ENCODE measurements at places on chromosomes 2 and 18.

DNA sequence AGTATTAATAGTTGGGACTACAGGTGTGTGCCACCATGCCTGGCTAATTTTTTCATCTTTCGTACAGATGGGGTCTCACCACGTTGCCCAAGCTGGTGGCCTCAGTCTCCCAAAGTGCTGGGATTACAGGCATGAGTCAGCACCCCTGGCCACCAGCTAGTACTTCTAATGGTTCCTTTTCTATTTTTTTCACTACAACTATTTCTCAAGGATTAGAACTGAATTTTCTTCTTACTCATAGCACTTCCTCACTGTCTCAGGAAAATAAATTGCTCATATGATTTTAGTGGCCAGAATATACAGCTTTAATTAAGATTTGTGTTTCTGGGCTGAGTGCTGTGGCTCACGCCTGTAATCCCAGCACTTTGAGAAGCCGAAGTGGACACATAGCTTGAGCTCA lies 43.2 kb upstream of the SOS1 start:
- DNase-seq = no peak

GRCh38 chr18:50967714-50968661 lies at the start of gene ELAC1:
ELAC1 (plus strand) TSS chr18:50968040; CDS start chr18:50974405, 6,365 bp downstream.
- peak; percentile 63 for DNase-seq

DNA sequence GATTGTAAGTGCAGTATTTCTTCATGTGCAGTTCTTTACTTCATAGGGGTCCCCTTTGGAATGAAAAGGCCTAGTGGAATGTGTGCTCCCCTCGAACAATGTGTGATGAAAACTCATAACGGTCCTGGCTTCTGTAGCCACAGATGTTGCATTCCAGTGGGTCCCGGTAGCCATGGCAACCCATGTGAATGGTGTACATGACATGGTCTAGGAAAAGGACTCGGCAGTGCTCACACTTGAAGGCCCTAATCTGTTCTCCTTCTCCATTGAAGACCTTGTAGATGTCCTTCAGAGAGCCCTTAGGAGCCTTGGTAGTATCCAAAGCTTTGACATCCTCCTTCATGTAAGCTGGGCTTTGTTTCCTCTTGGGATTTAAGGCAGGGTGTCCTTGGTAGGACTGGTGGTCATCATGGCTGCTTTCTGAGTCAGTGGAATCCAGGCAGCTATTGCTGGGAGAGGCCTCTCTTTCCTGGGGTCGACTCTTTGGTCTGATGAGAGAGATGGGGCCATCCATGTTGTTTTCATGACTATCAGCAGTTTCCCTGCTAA lies 144.0 kb downstream of the IKZF2 start:
- DNase-seq = no peak

DNA sequence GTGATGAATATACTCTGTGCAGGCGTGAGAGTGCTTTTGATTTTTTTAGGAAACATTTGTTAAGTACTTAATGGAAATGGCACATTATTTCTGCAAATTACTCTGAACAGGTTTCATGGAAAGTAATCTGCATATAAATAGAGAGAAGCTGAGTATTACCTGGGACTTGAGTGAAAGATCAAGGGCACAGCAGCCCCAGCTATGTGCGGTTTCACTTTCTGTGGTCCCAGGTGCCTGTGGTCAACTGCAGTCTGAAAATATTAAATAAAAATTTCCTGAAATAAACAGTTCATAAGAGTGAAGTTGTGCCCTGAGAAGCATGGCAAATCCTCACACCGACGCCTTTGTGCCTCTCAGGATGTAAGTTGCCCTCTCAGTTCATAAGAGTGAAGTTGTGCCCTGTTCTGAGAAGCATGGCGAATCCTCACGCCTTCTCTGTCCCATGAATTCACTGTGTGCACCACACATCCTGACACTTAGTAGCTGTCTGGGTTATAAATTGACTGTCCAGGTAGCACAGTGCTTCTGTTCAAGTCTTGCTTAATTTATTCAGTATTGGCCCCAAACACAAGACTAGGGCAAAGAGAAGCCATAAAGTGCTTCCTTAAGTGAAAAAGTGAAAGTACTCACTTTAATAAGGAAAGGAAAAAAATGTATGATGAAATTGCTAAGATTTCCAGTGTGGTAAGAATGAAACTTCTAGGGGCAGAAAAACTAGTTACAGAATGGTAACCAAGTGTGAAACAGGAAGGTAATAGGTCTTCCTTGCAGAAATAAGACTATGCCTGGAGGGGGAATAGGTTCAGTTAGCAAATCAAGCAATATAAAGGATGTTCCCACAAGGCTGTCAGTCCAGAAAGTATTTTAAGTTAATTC lies 4.3 kb upstream of the SNTG2 start:
- DNase-seq = no peak

- DNase-seq = no peak
Measured at GRCh38 chr2:86806059-86806857, 15.5 kb upstream of the CD8A start.

DNA sequence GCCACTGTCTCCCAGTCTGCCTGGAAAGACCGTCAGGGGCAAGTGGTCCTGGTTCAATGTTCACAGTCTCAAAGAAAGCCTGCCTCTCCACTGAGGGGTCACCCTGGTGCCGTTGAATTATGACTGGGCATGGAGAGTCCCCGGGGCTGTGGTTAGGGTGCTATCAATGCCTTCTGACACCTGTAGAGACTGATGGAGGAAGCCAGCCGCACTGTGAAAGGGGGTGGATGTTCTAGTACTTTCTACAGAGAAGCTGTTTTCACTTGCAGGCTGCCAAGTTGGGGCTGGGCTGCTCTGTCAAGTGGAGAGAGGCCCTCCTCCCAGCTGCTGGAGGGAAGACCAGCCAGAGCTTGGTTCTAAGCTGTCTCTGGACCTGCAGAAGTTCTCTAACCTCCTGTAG lies 80.5 kb downstream of the BCL2L11 start:
- DNase-seq = no peak

DNA sequence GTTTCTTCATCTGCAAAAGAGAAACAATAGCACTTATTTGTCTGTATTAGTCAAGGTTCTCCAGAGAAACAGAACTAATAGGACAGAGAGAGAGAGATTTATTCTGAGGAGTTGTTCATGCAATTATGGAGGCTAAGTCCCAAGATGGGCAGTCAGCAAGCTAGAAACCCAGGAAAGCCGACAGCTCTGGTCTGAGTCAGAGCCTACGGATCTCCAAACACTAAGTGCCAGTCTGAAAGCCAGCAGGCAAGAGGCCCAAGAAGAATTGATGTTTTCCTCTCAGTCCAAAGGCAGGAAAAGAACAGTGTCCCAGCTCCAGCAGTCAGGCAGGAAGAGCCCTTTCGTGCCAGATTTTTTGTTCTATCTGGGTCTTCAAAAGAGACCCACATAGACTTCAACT lies 36.5 kb upstream of the SLC66A3 start:
- no peak for DNase-seq

DNA sequence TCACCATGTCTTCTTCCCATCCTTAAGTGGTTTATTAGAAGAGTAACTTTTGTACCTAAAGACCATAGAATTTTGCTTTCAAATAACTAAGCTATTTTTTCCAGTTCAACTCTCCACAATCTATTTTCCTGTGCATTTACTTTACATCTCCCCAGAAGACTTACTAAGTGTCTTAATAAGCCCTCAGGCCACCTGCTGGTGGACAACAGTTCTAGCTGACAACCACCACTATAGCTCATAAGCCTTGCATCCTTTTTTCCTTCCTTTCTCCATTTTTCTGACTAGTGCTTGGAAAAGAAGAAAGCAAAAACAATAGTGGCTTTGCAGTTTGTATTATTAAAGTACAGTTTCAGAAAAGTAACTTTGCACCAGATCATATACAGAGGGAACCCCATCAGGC lies 149.5 kb upstream of the TMEM200C start:
- no peak for DNase-seq

DNA sequence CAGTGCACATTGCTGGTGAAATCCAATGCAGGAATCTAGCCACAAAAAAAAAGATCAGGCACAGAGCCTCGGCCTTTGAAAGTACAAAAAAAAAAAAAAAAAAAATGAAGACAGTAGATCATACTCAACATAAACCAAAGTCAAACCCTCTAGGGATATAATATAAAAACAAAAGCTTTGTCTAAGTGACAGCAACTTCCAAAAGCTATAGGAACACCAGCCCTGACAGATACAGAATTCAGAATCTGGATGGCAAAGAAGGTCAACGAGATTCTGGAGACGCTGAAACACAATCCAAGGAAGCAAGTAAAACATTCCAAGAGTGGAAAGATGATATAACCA lies 54.0 kb upstream of the SCN1A start:
- no peak for DNase-seq

DNA sequence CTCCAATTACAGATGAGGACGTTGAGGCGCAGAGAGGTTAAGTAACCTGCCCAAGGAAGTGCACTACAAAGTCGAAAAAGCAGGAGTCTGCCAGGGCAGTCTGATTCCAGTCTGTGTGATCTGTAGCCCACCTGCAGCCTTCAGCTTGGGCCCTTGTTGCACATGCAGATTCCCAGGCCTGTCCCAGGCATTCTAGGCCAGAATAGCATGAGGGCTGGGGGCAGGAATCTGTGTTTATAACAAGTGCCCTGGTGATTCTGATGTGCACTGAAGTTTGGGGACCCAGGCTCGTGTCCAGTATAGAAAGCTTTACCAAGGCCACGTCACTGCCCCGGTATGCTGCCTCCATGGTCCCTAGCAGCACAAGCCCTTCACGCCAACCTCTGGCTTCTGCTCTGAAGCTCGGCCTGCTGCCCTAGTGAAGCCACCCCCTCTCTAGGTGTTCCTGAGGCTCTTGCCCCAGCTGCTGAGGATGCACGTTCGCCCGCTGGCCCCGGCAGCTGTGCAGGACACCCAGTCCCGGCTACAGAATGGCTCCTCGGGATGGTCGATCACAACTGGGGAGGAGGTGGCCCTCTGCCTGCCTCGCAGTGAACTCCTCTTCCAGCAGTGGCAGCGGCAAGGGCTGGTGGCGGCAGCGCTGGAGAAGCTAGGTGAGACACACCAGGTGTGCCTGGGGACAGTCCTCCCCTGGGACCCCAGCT lies 4.6 kb downstream of the CHRNG start:
- no peak for DNase-seq

DNA sequence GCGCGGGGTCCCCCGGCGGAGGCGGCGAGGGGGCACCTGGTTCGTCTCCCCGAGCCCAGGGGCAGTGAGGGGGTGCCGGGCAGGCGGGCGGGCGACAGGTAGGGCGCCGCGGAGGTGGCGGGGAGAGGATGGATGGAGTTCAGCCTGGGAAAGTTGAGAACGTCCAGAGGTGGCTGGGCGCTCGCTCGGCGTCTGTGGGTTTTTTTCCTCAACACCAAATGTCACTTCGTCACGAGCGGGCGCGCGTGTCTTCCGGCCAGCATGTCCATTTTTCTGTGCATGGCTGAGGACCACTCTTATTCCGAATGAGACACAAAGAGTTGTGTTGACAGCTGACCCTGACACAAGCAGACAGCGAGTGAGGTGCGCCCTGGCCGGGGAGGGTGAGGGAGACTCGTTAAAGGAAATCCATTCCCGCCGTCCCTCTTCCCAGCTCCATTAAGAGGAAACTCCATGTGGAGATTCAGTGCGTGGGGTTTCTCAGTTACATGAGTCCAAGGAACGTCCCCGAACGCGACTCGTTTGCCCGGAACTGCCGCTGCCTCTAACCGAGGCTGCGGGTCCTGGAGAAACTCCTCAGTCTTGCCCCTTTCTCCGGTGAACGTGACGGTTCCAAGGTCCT lies 859 bp downstream of the GREB1L start:
- no peak for DNase-seq

DNA sequence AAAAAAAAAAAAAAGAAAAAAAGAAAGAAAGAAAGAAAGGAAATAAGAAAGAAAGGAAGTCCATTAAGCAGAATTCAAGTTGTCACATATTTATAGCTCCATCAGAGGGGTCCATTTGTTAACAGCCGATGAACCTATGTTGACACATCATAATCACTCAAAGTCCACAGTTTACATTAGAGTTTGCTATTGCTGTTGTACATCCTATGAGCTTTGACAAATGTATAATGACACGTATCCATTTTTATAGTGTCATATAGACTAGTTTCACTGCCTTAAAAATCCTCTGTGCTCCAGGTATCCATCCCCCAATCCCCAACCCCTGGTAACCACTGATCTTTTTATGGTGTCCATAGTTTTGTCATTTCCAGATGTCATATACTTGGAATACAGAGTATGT lies 335.2 kb downstream of the RND3 start:
- DNase-seq = no peak

- DNase-seq = no peak
Measured at GRCh38 chr2:129751409-129751808, 228.1 kb upstream of the RAB6C start.

GRCh38 chr2:144357623-144358373 lies 162.1 kb downstream of the ZEB2 start:
- DNase-seq = peak; percentile 7

DNA sequence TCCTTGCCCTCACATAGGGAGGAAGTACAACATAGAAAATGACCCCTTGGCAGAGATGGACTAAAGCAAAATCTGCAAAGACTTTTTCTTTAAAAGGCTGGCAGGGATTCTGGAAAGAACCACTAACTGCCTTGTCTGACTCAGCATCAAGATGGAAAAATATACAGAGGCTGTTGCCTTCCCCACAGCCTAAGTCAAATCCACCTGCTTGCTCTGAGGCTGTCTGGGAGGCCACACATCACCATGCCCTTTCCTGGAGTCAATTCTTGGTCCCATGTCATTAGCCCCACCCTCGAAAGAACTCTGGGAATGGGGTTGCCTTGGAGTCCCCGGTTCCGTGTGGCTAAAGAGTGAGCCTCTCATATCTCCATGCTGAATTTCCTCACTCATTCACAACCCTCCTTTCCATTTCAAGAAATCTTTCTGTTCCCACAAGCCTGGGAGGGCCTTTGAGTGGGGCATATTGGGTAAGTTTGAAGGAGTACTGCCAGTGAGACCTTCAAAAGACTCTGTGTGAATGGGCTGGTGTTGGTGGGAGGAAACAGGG lies 39.4 kb downstream of the BMP10 start:
- DNase-seq = no peak

DNA sequence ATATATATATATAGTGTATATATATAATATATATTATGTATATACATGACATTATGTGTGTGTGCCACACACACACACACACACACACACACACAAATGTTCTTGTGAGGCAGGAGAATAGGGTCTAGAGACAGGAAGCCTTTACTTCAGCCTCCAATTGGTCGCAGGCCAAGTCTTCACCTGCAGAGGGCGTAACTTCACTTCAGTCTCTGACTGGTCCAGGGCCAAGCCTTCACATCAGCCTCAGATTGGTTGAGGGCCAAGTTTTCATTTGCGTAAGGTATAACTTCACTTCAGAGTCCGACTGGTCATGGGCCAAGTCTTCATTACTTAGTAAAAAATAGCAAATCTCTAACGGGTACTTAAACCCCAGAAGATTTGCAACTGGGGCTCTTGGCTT lies 13.2 kb upstream of the SS18 start:
- DNase-seq = peak; percentile 36

- no peak for DNase-seq
Measured at GRCh38 chr18:76486574-76486973, 8.5 kb downstream of the ZNF516 start.

- no peak for DNase-seq
Measured at GRCh38 chr2:215660687-215661086, 224.8 kb upstream of the FN1 start.
